Stimulated activated CD8-positive, alpha-beta memory T cell treated with anti-CD3 and anti-CD28 coated beads, Interleukin-7, amount 100 ng/mL, for 1 hour (primary cell): ENCODE measurements at places on chromosomes 6 and 20.

- DNase-seq: no peak
Measured at GRCh38 chr20:47338131-47338628, 18.3 kb downstream of the ZMYND8 start.

GRCh38 chr6:4950836-4951533 is 52.9 kb downstream of the RPP40 start:
- DNase-seq: no peak

GRCh38 chr6:158358450-158359077 is 46.3 kb downstream of the TULP4 start:
- no peak for DNase-seq

GRCh38 chr20:56945057-56945456 is 316.0 kb downstream of the TFAP2C start:
- DNase-seq: no peak

- DNase-seq: no peak
Measured at GRCh38 chr6:161732594-161732993, 458.7 kb upstream of the AGPAT4 start.

GRCh38 chr6:166474721-166475565 is 92.2 kb upstream of the MPC1 start:
- no peak for DNase-seq
